NCI-H1417 treated with DMSO at 0.1 percent for 48 hours (cell line): ENCODE measurements at places on chromosomes 12 and 14.

GRCh38 chr12:29552324-29552927, 54.9 kb upstream of the OVCH1 start:
- DNase-seq = no peak

GRCh38 chr12:104026841-104027599, 23.0 kb downstream of the GLT8D2 start:
- no peak for DNase-seq

GRCh38 chr12:108832730-108833354, 24.5 kb downstream of the SSH1 start:
- no peak for DNase-seq

DNA sequence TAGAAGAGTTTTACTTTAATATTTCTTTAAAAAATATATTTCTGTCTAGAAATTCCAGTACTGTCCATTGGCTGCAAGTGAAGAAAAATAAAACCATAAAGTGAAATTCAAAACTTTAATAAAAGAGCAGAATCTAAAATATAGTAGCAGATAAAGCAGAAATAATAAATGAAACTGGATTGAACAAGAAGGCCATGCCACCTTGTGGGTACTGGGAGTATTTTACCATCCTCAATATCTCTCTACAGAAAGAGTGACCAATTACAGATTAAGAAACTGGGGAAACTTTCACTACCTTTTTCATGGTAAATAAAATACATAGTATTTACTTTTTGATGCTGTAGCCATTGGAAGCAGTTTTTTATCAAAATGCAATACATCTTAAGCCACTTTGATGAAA, 220.5 kb downstream of the BCAT1 start:
- DNase-seq = no peak

DNA sequence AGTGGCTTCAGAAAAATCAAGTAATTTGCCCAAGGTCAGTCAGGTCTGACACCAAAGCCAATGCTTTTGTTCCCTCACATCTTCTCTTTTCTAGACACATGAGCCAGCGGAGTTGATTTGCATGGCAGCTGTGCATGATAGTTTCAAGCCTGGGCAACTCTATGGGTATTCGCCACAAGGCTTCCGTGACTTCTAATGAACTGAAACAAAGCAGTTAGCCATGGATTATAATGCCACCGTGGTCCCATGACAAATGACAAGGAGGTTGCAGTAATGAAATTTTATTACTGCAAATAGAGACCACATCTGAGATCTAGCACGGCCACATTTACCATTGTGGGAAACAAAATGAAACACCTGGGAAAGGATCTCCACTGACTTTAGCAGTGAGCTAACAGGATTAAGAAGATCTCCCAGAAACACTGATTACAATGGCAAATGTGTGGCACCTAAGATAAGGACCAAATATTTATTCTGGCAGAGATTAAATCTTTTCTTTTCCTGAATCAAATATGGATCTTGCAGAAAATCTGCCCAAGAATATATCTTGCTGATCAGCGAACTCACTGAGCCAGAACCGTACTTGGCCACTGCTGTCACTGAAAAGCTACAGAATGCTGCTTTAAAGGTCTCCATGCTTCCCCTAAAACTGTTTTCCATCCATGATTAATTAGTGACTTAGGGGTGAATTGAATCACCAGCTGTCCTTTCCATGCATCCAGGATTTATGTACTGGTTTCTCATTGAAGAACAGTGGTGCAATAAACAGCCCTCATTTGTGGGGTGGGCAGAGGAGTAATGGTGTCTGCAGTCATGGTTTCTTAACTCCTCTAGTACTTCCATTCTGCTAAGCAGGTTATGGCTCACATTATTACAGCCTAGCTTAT, 551.0 kb downstream of the DIO2 start:
- DNase-seq = no peak

- no peak for DNase-seq
Measured at GRCh38 chr14:24900269-24901100, 149.5 kb downstream of the STXBP6 start.

GRCh38 chr14:97638864-97639263, 841.7 kb downstream of the VRK1 start:
- DNase-seq = no peak
